ENCODE measurements at places on chromosomes 5 and 9.

DNA sequence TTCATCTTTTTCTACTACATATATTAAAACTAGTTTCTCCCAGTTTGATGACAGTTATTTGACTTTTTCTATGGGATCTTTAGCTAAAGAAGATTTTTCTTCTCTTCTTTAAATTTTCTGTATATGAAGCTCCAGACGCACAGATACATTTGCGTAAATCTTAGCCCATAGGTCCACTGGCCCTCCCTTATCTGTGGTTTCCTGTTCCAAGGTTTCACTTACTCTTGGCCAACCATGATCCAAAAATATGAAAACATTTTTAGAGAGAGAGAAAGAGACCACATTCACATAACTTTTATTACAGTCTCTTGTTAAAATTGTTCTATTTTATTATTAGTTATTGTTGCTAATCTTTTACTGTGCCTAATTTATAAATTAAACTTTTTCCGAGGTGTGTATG, 270.2 kb upstream of the DAPK1 start:
- no peak for DNase-seq

DNA sequence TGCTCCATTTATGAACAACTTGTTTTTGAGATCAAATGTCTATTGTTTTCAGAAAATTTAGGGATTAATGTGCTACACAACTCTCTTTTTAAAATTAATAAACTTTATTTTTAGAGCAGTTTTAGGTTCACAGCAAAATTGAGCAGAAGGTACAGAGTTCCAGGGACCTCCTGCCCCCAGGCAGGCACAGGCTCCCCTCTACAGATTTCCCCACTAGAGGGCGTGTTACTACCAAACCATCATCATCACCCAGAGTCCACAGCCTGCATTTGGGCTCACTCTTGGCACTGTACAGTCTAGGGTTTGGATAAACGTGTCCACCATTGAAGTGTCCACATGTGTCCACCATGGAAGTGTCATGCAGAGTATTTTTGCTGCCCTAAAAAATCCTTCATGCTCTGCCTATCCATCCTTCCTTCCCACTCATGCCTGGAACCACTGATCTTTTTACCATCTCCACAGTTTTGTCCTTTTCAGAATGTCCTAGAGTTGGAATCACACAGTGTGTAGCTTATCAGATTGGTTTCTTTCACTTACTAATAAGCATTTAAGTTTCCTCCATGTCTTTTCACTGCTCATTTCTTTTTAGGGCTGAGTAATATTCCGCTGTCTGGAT, 61.7 kb downstream of the MRPL36 start:
- peak; percentile 12 for DNase-seq

DNA sequence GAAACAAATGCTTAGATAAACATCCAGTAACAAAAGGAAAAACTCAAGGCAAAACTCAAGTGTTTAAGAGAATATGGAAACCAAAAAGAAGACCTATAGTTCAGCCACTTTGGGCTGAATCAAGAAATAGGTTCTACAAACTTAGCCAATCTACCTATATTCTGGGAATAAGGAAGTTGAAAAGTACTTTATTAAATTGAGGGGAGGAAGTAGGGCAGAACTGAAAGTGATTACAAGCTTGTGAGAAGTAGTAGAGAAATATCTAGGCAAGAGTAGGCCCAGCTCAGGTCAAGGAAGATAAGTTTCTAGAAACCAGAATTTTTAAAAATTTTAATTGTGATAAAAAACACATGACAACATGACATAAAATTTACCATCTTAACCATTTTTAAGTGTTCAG, 384.8 kb upstream of the PCSK5 start:
- no peak for DNase-seq

DNA sequence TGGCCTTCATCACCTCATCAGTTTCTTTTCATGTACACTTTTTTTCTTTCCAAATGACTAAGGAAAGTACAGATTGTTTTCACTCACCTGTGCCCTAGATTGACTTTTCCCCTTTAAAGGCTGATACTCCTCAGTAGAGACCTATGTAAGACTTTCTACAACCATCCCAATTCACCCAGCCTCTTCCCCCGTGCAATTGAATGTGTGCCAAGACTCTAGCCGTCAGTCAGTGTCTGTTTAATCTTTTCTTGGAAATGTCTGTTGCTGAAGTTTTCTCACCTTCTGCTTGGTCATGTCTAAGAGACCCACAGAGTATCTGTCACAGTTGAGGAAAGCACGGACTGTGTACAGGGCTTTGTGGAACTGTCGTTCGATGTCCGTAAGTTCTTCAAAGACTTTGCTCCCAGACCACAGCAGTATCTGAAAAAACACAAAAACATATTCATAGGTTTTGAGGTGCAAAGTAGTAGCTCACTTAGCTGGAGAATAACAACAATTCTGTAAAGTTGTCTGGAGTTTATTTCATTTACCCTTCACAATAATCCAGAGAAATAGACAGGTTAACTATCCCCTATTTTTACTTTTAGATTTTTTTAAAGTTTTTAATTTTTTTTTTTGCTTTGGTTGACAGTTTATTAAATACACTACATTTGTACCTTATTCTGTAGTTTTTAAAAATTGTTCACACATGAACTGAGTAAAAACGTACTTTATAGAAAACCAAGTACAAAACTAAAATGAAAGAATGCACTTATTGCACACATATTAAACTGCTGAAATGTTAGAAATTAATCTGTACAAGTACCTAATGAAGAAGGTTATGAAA, 13.6 kb downstream of the PDE6A start:
- no peak for DNase-seq

GRCh38 chr9:72949918-72950325, 2.9 kb downstream of the ALDH1A1 start:
- DNase-seq = no peak

DNA sequence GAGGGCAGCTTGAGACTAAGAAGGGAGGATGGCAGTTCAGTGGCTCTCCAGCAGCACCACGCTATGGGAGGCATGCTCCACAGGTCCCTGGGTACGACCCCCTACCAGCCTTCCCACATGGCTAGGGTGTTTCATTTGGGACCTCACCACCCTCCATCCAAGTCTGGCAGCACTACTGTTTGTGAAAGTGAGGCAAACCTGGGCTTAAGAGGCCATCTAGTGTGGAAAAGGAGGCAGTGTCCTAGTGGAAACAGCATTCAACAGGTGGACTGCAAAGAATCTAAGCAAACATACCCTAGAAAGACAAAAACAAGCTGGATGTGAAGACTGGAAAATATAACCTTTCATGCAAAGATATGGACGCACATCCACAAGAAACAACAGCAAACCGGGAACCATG, 4.8 kb upstream of the C5orf47 start:
- no peak for DNase-seq

DNA sequence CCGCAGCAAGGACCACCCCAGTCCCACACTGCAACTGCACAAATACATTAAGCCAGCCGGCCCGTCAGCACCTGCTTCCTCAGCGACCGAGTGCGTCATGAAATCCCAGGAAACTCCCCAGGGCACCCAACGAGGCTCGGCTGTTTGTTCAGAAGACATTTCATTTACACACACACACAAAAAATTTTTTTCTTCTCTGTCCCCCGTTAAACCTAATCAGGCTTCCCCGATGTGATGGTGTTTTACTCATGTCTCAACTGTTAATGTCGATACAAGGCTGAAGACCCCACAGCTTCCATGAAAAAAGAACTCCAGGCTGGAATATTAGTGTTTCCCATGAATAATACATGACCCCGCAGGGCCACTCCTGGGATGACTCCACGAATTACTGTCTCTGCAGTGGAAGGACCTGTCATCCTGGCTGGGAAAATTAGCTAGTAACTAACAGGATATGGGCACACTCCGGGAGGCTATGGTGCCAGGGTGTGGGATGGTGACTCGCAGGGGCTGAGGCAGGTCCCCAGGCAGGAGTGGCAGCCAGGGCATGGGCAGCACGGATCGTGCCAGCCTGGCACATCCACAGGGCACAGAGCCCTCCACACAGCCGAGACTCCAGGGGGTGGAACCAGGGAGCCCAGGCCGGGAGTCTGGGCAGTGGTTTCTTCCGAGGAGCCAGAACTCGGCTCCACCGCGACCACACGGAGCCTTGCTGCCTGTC, 102.4 kb downstream of the VAV2 start:
- no peak for DNase-seq

GRCh38 chr5:76697670-76698069, 18.3 kb upstream of the F2R start:
- DNase-seq = no peak

DNA sequence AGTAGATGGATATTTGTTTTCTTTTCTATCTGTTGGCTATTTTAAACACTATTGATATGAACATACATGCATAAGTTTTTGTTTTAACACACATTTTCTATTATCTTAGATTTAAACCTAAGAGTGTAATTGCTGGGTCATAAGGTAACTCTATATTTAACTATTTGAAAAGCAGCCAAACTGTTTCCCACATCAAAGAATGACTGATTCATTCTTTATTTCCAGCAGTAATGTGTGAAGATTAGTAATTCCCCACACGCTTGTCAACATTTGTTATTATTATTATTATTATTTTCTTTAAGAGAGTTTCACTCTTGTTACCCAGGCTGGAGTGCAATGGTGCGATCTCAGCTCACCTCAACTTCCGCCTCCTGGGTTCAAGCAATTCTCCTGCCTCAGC, 1495.8 kb downstream of the EFNA5 start:
- no peak for DNase-seq

DNA sequence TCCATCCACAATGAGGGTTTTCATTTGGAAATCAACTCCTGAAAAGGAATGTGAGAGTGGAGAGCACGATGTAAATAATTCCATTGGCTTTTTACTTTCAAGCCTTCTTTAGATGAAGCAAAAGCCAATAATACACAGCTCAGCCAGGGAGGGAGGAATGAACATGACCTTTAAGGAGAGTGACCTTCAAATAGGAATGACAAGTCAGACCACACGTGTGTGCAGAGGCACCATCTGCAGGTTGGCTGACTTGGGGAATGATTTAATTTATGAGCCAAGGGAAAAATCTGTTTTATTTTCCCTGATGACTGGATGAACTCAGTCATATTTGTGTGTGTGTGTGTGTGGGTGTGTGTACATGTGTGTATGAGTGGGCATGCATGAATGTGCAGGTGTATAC, 64.5 kb downstream of the RASEF start:
- DNase-seq = no peak

DNA sequence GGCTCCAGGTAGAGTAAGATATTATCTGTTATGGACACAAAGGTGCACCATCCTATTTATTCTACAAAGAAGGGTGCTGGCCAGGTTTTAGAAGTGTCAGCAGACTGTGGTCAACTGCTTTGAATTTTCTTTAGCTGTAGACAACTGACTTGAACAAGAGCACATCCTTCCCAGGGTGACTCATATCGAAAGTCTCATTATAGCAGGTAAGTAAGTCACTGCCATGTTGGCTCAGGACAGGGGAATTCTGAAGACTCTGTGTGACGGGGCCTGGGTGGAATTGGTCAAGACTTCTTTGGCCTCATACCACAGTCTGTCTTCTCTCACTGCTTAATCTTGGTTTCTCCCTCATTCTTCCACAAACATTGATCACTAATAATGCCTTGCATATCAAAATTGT, 214.5 kb upstream of the CDH9 start:
- no peak for DNase-seq

DNA sequence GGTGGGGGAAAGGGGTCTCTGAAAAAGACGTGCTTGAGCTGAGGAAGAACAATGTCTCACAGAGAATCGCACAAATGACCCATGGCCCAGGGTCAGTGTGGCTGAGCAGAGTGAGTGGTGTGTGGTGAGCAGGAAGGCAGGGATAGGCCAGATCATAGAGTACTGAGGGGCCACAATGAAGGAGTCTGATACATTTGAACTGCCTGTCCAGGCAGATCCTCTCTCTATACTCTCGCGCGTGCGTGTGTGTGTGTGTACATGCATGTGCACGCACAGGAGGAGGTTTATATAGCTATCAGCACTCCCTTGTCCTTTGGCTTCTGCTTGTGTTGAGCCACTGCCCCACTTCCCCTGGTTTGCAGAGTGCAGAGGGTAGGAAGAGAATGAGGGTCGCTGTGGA, 294.0 kb downstream of the ZNF608 start:
- no peak for DNase-seq

- DNase-seq = no peak
These were observed 174.2 kb downstream of the DCP2 start for GRCh38 chr5:113150821-113151220.

DNA sequence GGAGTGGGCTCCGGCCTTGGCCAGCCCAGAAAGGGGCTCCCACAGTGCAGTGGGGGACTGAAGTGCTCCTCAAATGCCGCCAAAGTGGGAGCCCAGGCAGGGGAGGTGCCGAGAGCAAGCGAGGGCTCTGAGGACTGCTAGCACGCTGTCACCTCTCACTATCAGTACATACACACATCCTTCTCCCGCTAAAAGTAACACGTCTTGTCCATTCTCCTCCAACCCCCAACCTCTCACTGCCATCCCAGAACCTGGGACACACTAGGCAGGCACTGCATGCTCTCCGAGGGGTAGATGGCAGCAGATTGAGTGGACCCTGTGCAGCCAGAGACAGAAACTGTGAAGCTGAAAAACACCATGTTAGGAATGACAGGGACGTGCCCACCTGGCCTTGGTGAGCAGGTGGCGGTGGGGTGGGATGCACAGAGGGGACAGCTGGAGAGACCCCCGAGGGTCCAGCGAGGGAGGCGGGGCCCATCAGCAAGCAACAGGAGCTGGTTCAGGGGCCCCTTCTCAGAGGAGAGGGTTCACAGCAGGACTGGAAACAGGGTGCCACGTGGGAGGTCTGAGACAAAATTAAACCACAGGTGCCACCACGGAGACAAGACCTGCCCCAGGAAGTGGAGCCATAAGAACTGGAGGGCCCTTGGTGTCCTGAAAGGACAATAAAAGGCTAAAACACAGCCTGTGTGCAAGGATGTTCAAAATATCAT, 16.9 kb downstream of the SEMA4D start:
- DNase-seq = no peak

- DNase-seq = no peak
These were observed 48.0 kb downstream of the RUSC2 start for GRCh38 chr9:35537913-35538312.

DNA sequence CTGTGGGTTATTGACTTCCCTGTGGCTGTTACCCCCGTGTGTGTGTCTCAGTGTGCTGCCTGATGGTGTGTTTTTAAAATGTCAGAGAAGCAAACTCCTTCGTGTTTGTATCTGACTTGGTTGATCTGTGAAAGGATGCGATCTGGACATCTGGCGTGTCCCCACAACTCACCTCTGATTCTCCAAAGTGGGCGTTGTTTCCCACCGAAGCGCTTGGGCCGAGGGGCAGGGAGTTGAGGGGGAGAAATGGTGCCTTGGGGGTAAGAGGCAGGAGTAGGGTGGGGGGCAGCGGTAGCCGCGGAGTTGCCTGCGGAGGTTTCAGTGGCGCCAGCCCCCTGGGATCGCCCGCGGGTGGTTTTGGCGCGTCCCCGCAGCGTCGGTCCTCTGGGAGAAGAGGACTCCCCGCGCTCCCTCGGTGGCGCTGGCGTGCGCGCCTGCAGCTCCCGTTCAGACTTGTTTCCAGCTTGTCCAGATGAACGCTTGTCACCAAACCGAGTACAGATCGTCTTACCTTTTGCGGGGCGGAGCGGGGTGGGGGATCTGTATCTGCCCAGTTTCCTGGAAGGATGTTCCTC, 1.1 kb downstream of the MAST4 start:
- DNase-seq = no peak

GRCh38 chr5:67374378-67374777, 177.8 kb upstream of the CD180 start:
- no peak for DNase-seq

- no peak for DNase-seq
These were observed 60.6 kb downstream of the SLC1A3 start for GRCh38 chr5:36666986-36667385.

- no peak for DNase-seq
These were observed 2.8 kb upstream of the ECM2 start for GRCh38 chr9:92538541-92538940.

Measured in stimulated activated CD8-positive, alpha-beta memory T cell treated with anti-CD3 and anti-CD28 coated beads, Interleukin-7, amount 100 ng/mL, for 1 hour (primary cell).